ENCODE measurements at places on chromosomes 6 and 20.

GRCh38 chr6:104608101-104608500 is 251.6 kb downstream of the HACE1 start:
- DNase-seq, result no peak

DNA sequence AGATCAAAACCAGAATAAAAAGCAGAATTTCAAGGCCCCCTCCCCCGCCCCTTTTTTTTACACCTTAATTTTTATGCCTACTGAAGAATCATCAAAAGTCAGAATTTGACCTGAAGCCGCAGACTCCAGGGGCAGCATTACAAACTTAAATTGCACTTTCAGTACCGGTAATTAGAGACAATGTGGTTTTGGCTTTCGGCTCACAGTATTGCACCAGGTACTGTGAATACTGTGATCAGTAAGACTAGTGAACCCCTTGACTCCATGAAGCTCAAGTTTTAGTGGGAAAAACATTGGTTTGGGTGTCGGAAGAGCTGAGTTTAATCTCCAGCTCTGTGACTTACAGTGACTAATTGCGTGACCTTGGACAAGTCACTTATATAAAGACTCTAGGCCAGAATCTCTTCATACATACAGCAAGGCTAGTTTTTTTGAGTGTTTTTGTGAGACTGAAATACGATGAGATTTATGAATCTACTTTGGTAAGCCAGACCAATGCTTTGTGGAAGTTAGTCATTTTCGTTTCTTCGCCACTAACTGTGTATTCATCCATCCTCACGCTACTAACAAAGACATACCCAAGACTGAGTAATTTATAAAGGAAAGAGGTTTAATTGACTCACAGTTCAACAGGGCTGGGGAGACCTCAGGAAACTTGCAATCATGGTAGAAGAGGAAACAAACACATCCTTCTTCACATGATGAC is 114.7 kb downstream of the SASH1 start:
- no peak for DNase-seq

GRCh38 chr6:40410821-40411220 is 176.3 kb downstream of the LRFN2 start:
- DNase-seq, result no peak

GRCh38 chr6:36577301-36577700 is 16.9 kb upstream of the SRSF3 start:
- peak; percentile 91 for DNase-seq

DNA sequence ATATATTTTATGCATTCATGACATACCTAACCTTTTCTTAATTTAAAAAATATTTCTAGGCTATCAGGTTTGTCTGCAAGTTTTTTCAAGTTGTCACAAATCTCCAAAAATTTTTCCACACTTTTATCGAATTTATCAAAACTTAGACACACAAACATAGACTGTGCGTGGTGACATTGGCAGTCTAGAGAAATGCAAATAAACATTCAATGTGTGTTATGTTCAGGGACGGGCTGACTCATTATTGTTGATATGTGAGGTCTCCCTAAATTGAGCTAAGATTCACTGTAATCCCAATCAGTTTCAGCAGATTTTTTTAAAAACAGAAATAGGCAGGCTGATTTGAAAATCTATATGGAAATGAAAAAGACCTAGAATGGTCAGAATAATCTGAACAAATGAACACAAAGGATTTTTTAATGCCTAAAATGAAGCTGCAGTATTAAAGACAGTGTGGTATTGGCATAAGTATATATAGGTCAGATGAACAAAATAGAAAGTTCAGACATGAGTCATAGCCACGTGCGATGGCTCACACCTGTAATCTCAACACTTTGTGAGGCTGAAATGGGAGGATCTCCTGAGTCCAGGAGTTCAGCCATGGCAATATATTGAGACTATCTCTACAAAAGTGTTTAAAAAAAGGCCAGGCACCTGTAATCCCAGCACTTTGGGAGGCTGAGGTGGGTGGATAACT is 19.2 kb downstream of the BLTP3A start:
- no peak for DNase-seq

GRCh38 chr6:2746557-2747061 is 4.1 kb downstream of the MYLK4 start:
- DNase-seq, result no peak

DNA sequence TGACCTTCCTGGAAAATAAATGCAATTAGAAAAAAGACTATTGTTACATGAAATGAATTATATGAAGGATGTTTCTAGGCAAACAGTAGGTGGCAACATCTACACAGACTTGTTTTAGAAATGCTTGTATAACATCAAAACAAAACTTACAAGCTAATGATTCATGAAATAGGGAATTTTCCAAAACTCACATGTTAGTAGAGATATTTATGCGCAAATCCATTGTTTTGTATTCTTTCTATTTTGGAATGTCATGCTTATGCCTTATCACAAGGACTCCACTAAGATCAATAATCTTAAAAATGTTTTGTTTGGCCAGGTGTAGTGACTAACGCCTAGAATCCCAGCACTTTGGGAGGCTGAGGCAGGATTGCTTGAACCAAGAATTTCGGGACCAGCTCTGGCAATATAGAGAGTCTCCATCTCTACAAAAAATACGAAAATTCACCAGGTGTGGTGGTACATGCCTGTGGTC is 32.3 kb upstream of the LGSN start:
- DNase-seq, result peak; percentile 3

DNA sequence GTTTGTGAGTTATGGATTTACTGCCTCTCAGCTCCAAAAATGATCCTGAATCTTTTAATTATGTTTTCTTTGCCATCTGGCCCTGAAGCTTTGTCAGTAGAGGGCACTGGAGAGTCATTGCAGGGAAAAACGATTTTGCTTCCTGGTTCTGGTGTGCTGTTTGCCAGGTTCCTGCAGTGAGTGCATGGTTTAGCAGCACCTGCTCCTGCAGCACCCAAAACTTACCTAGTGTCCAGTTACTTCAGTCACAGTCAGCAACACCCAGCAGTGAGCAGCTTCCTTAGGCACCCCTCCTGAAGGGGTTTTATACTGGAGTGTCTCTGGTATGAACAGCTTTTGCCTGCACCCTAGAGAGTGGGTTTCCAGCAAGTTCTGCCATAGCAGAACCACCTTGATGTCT is 6.0 kb upstream of the TRIM26 start:
- DNase-seq, result peak; percentile 66

GRCh38 chr6:170086639-170087420 is 204.0 kb downstream of the DLL1 start:
- no peak for DNase-seq

DNA sequence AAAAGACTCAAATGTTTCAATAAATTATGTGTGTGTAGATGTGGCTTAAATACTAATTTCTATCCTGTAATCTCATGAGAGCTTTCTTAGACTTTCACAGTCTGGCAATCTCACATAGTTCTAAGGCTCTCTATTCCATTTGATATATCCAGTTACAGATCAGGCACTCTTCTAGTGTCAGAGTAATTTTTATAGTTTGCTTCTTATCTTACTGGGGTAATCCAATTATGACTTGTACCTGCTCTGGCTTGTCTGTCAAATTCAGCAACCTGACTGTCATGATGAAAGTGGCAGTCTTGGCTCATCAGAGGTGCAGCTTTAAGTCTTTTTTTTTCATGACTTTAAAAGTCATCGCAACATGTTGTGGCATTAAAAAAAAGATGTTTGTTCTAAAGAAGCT is 513.2 kb upstream of the MAN1A1 start:
- DNase-seq, result no peak

- DNase-seq, result peak; percentile 50
These were observed 152.5 kb downstream of the MTHFD1L start for GRCh38 chr6:151018046-151018445.

DNA sequence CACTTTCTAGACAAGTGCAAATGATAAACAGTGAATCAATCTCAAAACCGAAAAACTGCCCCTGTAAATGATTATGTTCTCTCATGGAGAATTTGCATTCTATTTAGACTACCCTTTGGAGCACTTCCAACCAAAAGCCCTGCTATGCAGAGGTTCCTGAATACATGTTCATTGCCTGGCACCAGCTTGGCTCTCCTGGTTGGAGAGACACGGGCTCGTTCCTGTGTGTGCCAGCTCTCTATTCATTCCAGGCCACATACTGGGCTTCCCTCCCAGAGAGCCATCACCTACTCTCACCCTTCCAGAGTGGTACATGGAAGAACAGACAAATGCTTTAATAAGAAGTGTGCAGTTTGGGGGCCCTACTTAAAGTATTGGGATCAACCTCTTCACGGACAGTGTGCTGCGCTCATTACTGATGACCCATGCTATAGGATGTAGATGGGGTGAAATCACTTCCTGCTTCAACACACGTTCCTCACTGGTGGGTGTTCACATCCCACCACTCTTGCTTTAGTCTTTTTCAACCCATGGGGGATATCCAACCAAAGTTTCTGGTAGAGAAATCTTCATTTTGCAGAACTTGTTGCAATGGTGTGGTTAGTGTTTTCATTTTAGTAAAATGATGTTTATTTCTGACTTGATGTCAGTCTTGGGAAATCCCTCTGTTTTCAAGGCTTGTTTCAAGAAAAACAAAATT is 38.5 kb upstream of the NAA20 start:
- DNase-seq, result no peak

DNA sequence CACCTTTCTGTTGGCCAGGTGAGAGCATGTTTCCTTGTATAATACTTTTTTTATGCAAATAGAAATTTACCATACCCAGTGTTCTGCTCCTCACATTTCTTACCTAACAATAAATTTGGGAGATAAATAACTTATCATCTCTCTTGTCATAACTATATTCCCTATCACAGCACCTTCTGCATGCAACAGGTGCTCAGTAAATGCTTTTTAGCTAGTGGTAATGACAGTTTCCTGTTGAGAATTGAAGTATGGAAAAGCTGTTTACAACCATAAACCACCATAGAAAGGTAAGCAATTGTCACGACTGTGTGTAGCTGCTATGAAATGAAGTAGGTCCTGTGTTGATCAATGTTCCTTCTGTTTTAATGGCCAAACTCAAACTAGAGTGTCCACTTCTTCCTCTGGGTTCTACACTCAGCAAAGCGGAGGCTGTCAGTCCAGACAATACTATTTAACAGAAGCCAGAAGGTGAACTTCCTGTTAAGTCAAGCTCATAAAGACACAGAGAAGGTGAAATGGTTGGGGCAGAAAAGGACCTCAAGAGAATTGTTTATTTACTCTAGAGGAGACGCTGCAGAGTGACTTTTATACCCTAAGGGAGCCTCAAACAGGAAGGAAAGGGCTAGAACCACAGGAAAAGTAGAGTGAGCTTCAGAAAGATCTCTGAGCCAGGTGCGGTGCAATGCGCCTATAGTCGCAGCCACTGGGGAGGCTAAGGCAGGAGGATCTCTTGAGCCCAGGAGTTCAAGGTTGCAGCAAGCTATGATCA is 84.0 kb upstream of the SLC22A16 start:
- DNase-seq, result no peak

GRCh38 chr6:122735582-122735981 is 43.9 kb upstream of the FABP7 start:
- DNase-seq, result no peak

GRCh38 chr6:109165392-109165974 is 70.2 kb downstream of the CEP57L1 start:
- peak; percentile 13 for DNase-seq

- DNase-seq, result no peak
These were observed 121.3 kb downstream of the BMP7 start for GRCh38 chr20:57145089-57145631.

GRCh38 chr6:7136859-7137334 is 29.1 kb downstream of the RREB1 start:
- no peak for DNase-seq

GRCh38 chr6:156686995-156687788 is 90.0 kb upstream of the ARID1B start:
- peak; percentile 80 for DNase-seq

DNA sequence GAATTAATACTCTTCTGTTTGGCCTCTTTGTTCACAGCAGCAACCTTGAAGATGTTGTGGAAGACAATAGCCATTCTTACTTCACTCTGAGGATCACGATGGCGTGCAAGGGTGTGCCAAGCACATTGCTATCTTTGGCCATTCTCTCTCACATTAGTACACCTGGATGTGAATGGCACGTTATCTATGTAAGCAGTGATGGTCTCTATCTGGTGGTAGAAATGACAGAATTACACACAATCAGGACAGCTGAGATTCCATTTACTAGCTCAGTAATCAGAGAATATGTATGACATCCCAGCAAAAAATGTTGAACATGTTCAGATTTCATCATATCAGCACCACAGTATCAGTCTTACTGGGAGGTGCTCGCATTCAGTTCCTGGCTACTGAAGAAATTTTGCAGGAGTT is 116.2 kb downstream of the LCA5 start:
- DNase-seq, result no peak

- DNase-seq, result peak; percentile 69
These were observed 23.2 kb downstream of the ADAT2 start for GRCh38 chr6:143427109-143427817.

DNA sequence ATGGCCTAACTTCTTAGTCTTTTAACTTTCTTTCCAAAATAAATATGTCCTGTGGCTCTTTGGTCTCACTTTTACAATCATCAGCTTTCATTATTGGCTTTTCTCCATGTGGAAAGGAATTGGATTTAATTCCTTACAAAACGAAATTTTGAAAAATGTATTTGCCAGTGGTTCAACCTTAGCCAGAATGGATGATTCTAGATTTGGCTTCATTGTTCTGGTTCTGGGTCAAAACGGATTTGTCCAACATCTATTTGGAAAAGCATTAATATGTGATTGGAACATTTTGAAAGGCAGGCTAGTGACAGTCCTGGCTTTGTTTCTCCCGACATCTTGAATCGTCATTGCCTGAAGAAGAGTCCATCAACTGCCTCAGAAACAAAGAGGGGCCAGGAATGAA is 59.2 kb downstream of the TENT5A start:
- DNase-seq, result no peak

DNA sequence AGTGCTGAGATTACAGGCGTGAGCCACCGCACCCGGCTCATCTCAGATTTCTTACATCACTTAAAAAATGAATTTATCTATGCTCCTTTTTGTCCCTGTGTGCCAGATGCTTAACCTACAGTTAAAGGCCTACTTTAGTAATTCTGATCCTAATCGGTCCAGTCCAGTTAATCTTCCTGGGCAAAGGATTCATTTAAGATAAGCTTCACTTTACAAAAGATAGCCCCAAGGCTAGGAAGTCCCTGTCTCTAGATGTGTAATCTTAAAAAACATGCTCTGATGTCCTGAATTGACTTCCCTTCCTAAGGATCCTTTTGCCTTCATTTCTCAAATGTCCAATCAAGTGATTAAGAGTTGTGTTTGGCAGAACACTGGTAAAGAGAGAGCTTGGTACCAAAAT is 68.4 kb upstream of the IPCEF1 start:
- DNase-seq, result no peak

DNA sequence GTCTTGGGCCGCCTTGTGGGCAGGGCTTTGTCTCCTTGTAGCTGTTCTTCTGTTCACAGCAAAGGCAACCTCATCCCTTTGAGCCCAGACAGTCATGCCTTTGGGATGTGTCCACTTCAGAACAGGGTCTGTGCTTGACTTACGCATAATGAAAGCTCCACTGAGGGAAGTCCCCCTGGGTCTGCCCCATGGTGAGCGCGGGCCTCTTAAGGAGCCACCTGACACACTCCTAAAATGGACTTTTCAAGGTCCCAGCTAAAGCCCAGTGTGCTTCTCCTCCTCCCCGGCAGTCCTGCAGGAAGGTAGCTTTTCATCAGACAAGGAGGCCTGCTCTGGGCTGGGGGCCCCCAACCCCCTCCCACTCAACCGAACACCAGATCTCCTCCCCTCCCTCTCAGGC is 24.9 kb upstream of the PMEPA1 start:
- DNase-seq, result no peak

- no peak for DNase-seq
These were observed 5.6 kb upstream of the SLC17A9 start for GRCh38 chr20:62946918-62947317.

All from HTR-8/SVneo (cell line).